ENCODE measurements at places on chromosomes 7 and 10.
A peak's percentile ranks its signal among the peaks of the same experiment; 100 is the strongest.

DNA sequence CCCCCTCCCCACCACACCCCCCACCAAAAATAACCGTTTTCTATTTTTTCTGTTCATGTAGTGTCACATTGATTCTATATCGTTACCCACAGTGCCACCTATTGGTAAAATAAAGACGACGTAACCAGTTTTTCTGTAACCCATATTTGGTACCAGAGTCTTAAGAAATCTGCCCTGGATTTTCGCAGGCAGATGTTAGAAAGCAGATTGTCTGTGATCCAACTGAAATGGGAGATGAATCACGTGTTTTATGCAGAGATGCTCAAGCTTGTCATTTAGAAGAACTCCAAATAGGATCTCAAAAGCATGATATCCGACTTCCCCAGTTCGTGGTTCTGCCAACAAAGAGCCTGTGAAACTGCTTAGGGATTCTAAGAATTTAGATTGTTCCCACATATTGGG is 261.1 kb upstream of the CSTF2T start:
- DNase-seq: no peak

DNA sequence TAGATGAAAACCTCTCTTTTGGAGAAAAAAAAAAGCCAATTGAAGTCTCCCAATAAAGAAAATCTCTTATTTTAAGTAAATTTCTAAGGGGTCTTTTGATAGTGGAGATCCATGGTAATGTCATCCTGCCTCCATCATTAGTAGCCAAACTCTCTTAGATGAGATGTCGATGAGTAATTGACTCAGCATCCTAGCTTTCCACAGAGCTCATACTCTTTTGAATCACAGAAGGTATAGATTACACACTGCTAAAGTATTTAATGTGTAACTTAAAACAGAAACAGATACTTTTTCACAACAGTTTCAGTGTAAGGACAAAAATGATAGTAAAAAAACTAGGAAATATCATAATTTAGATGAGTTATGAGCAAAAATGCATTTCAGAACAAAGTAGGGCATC is 19.4 kb downstream of the MAGI2 start:
- DNase-seq: no peak

DNA sequence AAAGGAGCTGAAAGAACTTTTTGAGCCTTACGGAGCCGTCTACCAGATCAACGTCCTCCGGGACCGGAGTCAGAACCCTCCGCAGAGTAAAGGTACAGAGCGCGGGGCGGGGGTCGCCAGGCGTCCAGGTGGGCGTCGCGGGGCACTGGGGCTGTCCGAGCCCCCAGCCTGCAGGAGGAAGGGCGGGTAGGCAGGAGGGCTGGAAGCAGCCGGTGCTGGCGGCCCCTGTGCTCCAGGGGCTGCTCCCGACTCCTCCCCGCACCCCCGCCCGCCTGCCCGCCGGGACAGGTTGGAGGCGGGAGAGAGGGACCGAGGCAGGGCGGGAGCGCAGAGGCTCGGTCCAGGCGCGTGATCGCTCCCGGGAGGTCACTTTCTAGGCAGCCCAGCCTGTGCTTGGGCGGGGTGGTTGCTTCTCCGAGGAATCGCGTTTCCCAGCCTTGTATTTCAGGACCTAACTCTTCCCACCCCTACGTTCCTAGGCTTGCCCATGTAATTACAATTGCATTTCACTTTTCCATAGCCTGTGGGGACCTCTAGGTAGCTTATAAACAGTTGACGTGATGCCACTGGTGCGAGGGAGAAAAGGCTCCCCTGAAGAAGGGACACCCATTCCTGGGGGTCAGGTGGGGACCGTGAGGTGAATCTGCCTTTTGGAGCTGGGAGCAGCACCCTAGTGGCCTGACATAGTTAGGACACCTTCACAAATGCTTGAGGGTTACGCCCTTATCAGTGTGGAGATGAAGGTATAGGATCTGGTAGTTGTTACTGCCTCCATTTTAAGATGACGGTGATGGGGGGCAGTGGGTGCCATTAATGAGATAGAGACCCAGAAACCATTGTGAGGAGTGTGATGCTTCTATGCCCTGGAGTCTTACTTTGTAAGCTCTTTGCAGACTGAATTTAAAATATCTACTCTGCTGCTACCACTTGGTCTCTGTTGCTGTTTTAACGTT is 148.2 kb downstream of the CELF2 start:
- DNase-seq: peak; percentile 89

DNA sequence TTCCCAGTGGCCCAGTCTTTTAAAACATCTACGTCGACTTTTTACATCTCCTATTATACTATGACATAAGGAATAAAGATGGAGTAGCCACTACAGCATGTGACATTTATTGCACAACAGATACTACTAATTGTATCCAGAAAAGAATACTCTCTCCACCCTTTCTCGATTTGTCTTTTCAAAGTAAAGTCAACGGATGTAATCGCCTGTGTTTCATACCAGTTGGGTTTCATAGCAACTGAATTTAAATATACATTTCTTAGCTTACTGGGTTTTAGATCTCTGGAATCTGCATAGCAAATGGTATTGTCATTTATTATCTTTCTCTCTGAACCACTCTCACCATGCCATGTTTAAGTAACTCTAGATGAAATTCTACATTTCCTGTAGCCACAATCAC is 86.4 kb upstream of the TRIL start:
- no peak for DNase-seq

DNA sequence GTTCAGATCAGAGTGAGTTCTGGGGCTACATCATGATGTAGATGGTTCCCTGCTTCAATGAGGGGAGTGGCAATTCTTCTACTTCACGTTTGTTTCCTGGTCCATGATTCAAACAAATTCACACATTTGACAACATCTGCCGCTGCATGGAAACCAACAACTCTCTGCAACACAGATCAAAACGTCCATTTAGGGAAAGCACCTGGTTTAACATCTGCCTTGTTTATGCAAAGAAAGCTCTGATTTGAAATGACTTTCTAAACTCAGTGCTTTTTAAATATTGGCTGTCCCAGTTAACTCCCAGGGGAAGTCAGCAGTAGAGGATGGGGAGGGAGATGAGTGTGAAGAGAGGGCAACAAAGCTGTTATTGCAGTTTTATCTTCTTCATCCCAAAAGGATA is 93.8 kb downstream of the GAD2 start:
- no peak for DNase-seq

DNA sequence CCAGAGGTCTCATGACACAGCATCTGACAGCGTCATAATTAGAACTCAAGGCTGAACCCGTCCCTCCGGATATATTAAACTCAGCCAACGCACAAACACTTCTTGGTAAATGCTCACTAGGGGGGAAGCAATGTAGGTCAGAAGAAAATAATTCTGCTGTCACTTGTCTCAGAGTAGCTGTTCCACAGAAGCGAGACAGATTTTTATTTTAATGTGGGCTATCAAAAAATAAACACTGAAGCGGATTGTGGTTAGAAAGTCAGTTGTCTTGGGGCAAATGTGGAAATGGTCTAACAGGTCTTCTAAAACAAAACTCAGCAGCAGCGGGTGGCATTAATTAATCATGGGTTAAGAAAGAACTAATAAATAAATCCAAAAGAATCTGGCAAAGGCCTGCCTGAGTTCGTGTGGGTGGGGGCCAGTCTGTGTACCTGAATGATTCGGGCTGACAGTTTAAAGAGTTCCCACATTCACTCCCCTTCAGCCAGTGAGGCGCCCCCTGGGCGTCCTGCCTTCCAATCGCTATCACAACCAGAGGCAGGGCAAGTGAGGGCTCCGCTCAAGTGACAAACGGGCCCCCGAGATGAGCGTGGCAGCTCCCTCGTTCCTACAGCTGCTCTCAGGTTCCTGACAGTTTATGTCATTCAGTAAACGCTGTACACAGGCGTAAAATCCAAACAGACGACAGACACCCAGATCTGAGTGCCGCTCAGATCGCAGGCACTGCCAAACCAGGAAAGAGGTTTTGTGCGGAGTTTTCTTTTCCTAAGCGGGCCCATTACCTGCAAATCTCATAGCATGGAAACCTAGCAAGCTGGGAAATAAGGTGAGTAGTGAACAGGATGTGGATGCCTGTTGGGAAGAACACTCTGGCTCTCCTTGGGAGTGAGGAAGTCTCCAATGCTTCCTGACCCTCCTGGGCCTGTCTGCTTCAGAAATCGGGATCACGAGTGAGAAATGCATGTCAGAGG is 52.9 kb downstream of the NRAP start:
- DNase-seq: no peak

DNA sequence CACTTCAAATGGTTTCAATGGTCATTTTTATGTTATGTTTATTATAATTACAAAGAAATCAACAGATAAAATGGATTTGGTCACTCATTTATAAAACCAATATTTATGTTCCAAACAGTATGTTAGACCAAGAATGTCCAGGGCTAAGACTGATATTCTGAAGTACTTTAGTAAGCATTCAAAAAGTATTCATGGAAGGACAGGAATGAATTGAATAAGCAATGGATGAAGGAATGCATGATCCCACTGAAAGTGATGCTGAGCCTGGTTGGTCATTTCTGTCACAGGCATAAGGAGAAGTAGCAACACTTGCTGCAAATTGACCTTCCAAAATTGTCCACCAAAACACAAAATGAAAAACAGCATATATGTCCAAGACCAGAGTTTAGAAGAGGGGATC is 189.0 kb upstream of the CELF2 start:
- no peak for DNase-seq

DNA sequence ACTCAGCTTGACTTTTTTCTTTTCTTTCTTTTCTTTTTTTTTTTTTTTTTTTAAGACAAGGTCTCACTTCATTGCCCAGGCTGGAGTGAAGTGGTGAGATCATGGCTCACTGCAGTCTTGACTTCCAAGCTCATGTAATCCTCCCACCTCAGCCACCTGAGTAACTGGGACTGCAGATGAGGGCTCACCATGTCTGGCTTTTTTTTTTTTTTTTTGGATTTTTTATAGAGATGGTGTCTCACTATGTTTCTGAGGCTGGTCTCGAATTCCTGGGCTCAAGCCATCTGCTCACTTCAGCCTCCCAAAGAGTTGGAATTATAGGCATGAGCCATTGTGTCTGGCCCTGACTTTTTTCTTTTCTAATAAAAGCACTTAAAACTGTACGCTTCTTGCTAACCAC is 358.2 kb upstream of the IGFBP3 start:
- no peak for DNase-seq

- no peak for DNase-seq
Observed at GRCh38 chr7:107277331-107277730, 108.5 kb downstream of the HBP1 start.

All from activated effector memory CD4-positive, alpha-beta T cell treated with anti-CD3 and anti-CD28 coated beads, Interleukin-2, amount 50 U/mL, for 16 hours (primary cell).